Activated naive CD4-positive, alpha-beta T cell treated with Interleukin-2 at 50 U/mL for 16 hours (primary cell): ENCODE measurements at places on chromosomes 11 and 22.

GRCh38 chr11:5123802-5124521 lies 14.2 kb downstream of the OR52A5 start:
- DNase-seq: peak; percentile 40

DNA sequence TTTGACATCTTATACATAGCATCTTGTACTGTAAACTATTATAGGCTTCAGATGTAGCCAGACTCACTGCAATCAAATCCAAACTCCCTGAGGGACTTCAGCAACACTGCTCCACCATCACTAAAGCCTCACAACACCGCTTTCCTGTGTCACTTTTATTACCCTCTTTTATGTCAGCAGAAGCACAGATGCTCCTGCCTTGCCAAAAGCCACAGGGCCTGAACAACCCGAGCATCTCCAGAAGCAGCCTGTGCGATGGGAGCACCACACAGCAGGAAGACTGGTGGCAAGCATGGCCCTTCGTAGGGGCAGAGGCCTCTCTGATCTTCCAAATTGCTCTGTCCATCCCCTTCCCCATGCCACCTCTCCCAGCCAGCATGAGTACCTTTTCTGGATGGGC lies 22.9 kb downstream of the TMEM123 start:
- DNase-seq: no peak

GRCh38 chr11:69640260-69640994 lies 529 bp upstream of the CCND1 start:
- peak; percentile 13 for DNase-seq

DNA sequence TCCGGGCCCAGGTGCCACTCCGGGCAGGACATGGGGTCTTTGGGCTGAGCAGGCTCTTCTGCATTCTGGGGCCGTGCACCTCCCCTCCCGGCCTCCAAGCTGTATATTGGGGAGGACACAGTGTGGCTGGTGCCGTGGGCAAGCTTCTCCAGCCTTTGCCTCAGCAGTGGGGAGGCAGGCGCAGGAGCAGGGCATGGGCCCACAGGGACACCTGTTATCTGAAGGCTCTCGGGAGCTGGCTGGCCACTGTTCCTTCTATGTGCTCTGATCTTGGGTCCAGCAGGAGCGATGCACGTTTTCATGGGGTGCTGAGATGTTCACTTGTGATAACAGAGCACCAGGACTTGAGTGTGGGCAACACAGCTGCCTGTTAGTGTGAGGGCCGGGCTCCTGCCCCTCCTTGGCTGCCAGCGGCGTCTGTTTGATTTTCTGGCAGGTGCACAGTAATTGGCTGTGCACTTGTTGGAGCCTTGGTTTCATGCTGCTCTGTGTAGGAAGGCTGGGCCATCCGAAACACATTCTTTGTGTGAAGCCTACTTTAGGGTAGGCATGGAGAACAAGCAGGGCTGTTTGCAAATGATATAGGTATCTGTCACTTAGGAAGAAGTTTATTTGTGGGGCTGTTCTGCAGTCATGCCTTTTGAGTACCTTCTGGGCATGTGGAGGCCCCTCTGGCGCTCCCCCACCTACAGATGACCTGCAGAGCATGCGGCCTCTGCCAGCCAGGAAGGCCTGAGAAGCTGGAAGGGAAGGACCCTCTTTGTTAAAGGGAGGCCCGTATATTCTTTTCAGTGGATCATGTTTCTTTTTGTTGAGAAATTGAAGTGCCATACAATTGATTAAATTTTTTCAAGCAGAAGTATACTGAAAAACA lies 201.5 kb downstream of the TBC1D22A start:
- no peak for DNase-seq

- DNase-seq: no peak
Observed at GRCh38 chr11:35520376-35520775, 5.0 kb downstream of the PAMR1 start.

DNA sequence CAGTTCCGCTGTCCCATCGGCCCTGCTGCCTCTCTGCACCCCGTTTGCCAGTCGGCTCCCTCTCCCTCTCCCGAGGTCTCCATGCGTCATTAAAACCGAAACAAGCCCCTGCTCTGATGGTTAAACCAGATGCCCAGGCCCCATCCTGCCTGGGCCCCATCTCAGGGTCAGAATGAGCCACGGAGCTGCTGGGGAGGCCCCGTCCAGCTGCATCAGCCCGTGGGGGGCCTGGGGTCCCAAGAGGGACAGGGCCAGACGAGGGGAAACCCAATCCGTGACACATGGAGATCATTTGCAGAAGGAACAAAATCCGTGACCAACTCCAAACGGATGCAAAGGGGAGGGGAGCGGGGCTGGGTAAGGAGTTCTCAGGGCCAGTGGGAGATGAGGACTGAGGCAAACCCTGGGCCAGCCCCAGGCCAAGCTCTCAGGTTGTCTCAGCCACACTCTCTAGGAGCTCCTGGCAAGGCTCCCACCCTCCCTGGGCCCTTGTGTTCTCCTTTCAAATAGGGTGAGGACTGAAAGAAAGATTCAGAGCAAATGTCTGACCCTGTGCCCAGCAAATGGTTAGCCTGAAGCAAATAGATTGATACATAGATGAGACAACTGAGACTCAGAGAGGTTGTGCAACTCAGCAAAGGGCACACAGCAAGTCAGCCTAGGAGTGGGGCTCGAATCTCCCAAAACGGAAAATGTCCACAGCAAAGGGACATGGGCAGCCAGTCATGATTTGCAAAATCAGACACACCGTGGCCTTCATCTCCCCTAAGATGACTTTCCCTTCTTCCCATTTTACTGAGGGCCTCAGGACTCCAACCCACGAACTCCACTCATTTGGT lies 162.1 kb downstream of the MN1 start:
- DNase-seq: no peak

GRCh38 chr22:32232191-32232830 lies 22.8 kb downstream of the SLC5A4 start:
- no peak for DNase-seq

DNA sequence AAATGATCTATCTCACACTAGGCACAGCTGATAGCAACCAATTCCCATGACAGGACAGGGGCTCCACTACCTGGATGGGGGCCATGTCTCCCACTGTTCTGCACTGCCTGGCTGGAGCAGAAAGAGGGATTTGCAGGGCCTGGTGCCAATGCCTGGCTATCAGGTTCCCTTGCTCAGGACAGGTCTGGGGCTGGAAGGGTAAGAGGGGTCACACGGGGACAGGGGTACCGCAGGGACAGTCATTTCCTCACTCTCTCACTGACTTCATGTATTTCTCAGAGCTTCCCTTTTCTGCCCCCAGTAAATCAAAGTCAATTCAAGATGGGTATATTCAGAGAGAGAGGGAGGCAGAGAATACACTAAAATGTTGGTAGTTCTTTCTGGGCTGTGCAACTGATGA lies 119.1 kb upstream of the CSNK2A3 start:
- DNase-seq: no peak

DNA sequence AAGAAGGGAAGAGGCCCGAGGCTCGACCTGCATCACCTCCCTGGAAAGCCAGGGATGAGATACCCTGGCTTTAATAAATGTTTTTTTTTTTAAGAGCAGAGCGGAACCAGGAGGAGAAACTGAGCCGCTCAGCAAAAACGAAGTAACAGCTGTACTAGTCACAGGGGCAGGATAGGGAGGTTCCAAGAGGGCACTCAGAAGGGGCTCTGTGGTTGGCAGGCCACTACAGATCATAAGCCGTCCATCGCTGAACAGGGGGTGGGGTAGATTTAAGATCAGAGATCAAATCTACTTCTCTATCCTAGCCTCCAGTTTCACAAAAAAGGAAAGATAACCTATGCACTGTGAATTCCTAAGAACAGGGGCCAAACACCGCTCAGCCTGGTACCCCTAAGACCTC lies 625 bp downstream of the EIF3D start:
- DNase-seq: peak; percentile 20

DNA sequence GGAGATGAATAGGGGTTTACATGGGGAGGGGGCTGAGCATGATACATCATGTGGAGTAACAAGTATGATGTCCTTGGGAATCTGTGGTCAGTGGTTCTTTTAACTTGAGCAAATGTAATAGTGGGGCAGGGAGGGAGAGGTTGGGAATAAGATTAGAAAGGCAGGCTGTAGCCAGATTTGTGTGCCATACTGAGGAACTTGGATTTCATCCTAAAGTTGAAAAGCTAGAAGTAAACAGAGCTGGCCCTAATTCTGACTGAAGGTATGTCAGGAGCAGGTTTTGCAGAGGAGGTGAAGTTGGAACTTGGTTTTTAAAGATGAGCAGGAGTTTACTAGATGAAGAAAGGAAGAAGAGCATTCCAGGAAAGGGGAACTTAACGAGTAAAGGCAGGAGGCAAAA lies 108.3 kb upstream of the RRM1 start:
- no peak for DNase-seq

DNA sequence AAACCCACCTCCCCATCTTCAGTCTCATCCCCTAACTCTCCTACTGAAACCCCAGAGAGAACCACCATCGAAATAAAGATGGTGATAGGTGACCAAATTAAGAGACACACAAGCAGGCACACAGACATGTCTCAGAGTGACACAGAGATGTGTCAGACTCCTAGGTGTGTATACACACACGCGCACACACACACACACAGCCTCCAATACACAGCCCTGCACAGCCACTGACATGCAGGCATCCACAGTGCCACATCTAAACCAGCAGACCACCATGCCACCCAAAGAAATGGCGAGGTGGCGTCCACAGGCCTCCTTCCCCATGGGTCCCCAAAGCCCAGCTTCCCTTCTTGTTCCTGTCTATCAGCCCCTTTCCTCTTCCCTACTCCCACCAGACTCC lies 27.4 kb downstream of the NRXN2 start:
- no peak for DNase-seq

DNA sequence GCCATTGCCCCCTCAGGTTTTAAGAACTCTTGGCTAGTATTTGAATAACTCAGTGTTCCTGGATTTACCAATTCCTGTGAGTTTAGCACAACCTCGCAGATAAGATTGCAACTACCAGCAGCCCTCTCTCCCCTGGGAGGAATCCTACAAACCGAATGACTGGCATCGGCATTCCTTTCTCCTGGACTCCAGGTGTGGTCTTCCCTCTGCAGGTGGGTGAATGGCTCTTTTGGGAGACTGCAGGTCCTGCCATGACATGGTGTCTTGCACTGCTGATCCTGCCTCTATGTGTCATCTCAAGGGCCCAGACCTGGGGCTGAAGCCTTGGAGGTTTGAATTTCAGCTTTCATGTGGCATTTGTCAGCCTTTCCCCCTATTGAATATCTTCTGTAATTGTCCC lies 105.6 kb downstream of the PKNOX2 start:
- DNase-seq: no peak

DNA sequence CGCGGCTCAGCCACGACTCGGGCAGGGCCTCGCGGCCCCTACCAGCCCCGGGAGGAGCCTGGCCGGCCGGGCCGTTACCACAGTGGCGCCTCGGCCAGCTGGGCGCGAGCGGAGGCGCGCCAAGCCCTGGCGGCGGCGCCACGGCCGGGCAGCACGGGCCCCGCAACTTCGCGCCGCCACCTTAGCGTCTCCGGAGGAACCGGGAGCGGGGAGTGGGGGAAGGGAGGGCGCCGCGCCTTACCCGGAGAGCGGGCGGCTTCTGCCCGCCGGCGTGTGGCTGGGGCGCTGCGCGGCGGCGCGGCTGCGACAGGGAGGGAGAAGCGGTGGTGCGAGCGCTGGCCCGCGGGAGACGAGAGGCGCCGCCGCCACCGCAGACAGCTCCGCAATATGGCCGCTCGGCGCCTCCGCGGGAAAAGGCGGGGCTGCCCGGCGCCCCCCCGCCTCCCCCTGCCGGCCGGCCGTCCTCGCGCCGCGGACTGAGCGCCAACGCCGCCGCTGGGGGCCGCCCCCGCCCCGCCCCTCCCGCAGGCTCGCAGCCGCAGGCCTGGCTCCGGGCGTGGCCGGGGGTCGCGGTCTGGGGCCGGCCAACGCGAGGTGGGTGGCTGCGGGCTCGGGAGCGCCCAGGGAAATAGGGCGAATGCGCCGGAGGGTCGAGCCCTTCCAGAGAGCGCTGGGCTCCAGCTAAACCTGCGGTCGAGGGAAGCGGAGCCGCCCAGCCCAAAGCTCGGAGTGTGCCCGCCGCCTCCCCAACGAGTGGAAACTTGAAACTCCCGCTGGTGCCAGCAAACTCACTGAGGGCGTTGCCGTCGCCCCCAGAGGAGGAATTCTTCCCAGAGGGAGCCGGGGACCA lies at the start of gene RDX:
TSS of gene RDX (minus strand) at position 389 of the 850 bp plus-strand sequence. CDS start 16,922 bp downstream, outside the sequence.
- peak; percentile 64 for DNase-seq

GRCh38 chr22:37095113-37095512 lies 14.4 kb downstream of the TMPRSS6 start:
- peak; percentile 78 for DNase-seq

GRCh38 chr11:95891423-95892170 lies 32.3 kb downstream of the MTMR2 start:
- no peak for DNase-seq

GRCh38 chr11:35235936-35236666 lies 97.1 kb downstream of the CD44 start:
- peak; percentile 60 for DNase-seq

GRCh38 chr11:128341280-128342248 lies 245.8 kb downstream of the ETS1 start:
- peak; percentile 48 for DNase-seq

GRCh38 chr11:83558281-83558680 lies 272.1 kb upstream of the CCDC90B start:
- DNase-seq: no peak

DNA sequence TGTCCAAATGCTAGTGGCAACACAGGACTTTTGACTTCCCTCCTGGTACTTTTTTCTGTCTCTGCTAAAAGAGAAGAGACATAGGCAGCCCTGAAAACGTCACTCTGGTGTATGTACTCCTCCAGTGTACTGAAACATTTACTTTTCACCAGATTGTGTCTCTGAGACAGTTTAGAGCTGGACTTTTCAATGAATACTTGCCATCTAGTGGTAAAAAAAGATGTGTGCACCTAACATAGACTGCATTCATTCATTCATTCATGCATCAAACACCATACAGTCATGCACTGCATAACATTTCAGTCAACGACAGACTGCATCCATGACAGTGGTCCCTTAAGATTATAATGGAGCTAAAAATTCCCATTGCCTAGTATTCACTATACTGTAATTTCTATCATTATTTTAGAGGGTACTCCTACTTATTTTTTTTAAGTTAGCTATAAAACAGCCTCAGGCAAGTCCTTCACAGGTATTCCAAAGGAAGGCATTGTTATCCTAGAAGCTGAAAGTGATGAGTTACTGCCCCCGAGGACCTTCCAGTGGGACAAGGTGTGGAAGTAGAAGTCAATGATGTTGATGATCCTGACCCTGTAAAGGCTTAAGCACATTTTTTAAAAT lies 186.2 kb downstream of the SPON1 start:
- DNase-seq: no peak

- no peak for DNase-seq
Observed at GRCh38 chr11:58506935-58507334, 970 bp downstream of the OR5B21 start.

- DNase-seq: no peak
Observed at GRCh38 chr11:10693509-10694081, at the start of gene IRAG1. Gene IRAG1 (minus strand): TSS chr11:10693755. CDS start chr11:10693602, 153 bp downstream.

- no peak for DNase-seq
Observed at GRCh38 chr11:61270354-61271076, 24.6 kb downstream of the VWCE start.
